ENCODE measurements at places on chromosomes 5 and 9. TPM values are rescaled to one million over a fixed set of nuclear protein-coding genes. Genes with fewer than 3 reads are reported as not detected.

The RNF183 gene
- not detected for total RNA-seq

The NRARP gene
- total RNA-seq: 5.1 TPM

The SLC1A1 gene
- total RNA-seq: 0.10 TPM

GRCh38 chr9:17776735-17777134 lies 197.9 kb downstream of the SH3GL2 start:
- DNase-seq: no peak

- no peak for DNase-seq
Measured at GRCh38 chr5:126543009-126543408, 52.0 kb downstream of the ALDH7A1 start.

GRCh38 chr9:63728287-63728686 lies 1556.7 kb downstream of the FOXD4L5 start:
- DNase-seq: no peak

DNA sequence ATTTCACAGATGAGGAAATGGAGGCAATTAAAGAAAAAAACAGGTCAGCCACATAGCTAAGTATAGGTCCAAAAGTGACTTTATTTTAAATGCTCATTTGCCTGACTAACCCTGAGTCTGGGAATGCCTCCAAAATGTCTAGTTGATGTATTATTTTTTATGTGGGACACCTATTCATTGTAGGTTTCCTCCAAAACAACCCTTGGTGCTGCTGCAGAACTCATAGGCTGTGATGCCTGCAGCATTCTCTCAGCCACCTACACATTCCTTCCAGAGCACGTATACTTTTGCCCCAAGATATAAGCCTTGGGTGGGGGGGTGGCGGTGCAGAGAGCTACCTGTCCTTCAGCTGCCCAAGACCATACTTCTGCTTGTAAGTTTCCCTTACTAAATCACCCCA lies 77.4 kb downstream of the MSX2 start:
- DNase-seq: no peak

- no peak for DNase-seq
Measured at GRCh38 chr5:170218726-170219125, 14.1 kb upstream of the C5orf58 start.
